ENCODE measurements at places on chromosomes 4 and X.

- DNase-seq = no peak
Measured at GRCh38 chrX:3699821-3700381, 13.5 kb downstream of the PRKX start.

DNA sequence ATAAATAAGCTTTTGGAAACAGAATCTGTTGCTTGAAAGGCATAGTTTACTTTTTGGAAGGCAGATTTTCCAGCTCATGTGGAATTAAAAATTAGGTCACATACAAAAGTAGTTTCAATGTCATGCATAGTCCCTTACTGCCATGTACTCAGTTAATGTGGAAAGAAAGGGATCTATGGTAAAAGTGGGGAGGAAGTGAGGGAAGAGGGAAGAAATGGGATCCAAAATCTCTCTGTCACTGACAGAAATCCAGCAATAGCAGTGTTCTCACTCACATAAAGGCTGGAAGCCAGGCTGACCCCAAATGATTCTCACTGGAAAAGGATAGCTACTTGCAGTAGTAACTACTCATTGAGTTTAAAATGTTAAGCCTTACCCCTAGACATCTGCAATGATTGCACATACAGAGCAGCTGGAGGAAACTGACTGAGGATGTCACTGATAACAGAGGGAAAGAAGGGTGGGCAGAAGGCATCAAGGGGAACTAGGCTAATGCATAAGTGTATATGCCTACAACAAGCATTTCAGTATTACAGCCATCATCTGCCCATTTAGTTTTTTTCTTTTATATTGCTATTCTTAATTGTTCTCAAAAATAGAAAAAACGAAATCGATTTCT is 445.6 kb downstream of the FAT4 start:
- no peak for DNase-seq

GRCh38 chr4:11765849-11766453 is 337.3 kb upstream of the HS3ST1 start:
- DNase-seq = peak; percentile 10

GRCh38 chr4:726838-727237 is 21.2 kb downstream of the PCGF3 start:
- no peak for DNase-seq

GRCh38 chr4:31175242-31175910 is 455.2 kb downstream of the PCDH7 start:
- no peak for DNase-seq

DNA sequence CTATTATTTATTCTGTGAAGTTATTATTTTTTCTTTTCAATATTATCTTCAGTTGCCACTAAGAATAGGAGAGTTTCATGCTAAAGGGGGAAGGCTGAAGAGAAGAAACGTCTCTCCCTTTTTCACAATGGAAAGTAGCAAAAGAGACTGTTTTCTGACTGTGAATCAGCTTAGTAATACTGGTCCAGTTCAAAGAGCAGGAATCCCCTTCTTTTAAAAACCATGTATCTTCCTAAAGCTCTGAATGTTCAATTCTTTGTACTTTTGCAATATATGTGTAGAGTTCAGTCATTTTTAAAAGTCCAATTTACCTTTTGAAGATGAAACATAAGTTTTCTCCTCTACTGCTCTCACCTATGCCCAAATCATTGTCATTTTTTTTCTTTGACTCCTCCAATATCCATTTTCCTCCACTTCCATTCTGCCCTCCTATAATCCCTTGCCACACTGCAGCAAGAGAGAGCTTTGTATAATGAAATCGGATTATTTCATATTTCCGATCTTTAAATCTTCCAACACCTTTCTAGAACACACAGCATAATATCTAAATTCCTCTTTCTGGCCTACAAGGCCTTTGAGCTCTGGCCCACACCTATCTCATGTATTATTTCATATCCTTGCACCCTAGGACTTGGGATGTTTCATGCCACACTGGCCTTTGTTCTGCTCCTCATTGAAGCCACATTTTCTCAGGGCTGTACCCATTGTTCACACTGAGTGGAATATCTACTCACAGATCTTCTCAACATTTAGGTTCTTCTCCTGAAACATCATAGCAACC is 195.3 kb downstream of the CAMK2D start:
- no peak for DNase-seq

GRCh38 chr4:80306260-80306659 is 29.3 kb upstream of the CFAP299 start:
- no peak for DNase-seq

DNA sequence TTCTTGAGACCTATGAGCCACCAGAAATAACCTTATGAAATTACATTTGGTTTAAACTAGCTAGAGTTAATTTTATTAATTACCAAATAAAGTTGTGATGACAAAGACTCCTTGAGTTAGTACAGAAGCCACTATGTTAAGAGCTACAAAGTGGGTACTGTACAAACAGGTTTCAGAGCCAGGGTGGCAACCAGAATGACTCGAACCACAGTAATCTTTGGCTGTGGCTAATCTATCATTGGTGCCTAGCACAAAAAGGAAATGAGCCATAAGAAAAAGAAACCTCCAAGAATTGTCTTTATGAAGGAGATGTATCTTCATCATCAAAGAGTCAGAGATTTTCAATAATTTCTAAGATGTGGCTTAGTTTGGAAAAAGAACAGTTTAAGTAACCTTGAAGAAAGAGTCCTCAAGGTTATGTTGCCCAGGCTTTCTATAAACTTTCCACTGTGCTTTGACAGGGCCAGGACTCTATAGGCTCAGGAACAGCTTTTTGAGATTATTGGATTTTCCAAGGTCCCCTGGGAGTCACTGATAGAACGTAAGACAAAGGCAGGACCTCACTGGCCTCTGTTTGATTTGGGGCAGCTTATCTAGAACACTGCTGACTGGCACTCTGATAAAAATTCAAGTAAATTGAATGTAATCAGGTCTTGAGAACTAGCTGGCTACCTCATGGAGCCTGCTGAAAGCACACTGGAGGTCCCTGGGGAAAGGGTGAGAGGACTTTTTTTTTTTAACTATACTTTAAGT is 777.7 kb downstream of the STIM2 start:
- DNase-seq = no peak

- DNase-seq = no peak
Measured at GRCh38 chr4:4605849-4606248, 64.0 kb upstream of the STX18 start.

- no peak for DNase-seq
Measured at GRCh38 chrX:2694914-2695267, 3.8 kb downstream of the CD99 start.

GRCh38 chr4:47551682-47552081 is 66.6 kb downstream of the ATP10D start:
- DNase-seq = no peak

- no peak for DNase-seq
Measured at GRCh38 chr4:8394061-8394519, 46.4 kb downstream of the ACOX3 start.

DNA sequence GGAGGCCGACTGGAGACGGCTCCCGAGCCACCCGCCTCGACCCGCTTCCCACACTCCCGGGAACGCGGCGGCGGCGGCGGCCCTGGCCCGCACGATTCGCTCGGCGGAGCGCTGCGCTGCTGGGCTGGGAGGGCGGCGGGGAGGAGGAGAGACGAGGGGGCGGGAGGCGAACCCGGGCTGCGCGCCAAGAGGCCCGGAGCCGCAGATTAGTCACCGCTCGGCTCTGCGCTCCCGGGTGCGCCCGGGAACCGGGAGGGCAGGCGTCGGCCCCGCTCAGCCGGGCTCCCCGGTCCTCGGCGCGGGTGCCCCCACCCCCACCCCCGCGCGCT is 11.2 kb upstream of the BCOR start:
- peak; percentile 66 for DNase-seq

- no peak for DNase-seq
Measured at GRCh38 chrX:46849933-46850332, 13.1 kb downstream of the RP2 start.

GRCh38 chr4:139843641-139844040 is 178.0 kb downstream of the MGST2 start:
- DNase-seq = no peak

- DNase-seq = no peak
Measured at GRCh38 chr4:55326629-55327028, 19.4 kb upstream of the SRD5A3 start.

DNA sequence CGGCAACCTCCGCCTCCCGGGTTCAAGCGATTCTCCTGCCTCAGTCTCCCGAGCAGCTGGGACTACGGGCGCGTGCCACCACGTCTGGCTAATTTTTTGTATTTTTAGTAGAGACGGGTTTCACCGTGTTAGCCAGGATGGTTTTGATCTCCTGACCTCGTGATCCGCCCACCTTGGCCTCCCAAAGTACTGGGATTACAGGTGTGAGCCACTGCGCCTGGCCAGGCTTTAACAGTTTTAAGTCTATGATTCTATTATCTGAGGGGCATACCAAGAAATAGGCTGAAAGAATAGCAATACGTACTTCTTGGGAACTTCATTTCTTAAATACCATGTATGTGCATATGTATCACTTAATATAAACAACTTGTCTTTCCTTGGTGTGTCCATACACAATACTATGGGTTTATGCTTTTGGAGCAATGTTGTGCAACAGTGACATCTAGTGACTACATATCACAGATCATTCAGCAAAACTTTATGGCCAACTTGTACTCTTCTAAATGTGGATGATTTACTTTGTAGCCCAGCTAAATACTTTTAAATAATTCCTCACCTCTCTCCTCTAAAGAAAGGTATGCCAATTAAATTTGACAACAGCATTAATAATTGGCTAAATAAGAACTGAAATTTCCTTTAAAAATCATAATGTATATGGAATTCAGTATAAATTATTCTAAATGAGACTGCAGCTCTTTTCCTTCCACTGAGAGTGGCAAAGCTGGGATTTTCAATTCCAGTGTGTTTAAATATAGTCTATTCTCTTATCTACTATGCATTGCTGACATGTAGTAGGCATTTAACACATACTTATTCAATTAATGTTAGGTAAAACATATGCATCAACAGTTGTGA is 10.4 kb downstream of the SLC9B1 start:
- peak; percentile 58 for DNase-seq

DNA sequence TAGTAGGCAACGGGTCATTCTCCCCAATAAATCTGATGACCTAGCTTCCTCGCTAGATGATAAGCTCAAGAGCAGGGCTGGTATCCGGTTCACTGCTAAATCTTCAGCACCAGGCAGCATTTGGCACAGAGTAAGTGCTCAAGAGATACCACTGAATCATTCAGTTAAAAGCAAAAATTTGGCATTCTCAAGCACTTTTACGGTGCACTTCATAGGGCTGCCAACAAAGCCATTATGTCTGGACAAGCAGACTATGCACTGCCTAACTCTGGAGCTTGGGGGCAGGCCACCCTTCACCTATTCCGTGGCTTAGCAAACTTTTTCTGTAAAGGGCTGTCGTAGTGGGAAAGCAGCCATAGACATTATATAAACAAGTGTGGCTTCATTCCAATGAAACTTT is 23.8 kb upstream of the CXorf38 start:
- no peak for DNase-seq

DNA sequence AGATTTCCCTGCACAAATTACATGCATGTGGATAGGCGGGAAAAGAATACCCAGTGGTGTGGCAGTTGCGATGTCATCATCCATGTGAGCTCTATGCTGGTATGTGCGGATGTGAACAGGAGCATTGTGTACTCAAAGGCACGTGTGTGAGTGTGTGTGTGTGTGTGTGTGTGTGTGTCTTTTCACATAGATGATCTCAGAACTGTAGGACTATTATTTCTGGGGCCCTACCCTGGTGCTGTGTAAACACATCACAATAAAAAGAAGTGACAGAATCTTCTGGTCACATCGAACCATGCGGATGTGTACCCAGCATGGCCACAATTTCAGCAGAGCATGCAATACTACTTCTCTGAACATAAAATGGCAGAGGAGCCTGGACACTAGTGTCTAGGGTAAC is 624.8 kb downstream of the MID1IP1 start:
- DNase-seq = no peak

DNA sequence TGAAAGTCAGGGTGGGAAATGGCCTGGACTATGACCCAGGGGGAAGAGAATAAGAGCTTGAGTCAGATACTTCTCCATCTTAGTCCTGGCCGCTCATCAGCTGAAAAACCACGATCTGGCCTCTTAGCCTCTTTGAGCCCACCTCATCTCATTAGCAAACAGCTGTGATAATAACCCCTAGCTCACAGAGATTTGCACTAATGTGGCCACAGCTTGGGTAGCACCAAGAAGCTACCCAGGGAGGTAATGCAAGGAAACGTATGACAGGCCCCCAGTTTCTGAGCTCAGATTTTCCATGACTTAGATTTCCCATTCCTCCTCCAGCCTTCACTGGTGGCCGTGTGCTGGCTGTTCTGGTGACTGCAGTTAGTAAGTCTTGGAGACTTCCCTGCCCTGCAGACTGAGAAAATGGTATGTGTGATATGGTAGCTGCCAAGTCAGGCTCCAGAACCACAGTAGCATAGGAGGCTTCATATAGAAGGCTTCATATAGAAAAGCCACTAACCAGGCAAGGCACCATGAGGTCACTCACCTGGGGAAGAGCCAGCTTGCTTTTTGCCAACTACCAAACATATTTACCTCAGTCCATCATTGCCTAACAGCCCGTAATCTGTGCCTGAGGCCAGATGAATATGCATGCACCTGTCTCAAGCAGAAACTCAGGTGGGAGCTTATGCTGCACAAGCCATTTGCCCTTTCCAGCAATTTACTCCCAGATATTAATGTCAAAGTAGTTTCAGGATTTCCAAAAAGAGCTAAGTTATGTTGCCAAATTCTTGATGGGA is 51.4 kb upstream of the GABRE start:
- DNase-seq = no peak

DNA sequence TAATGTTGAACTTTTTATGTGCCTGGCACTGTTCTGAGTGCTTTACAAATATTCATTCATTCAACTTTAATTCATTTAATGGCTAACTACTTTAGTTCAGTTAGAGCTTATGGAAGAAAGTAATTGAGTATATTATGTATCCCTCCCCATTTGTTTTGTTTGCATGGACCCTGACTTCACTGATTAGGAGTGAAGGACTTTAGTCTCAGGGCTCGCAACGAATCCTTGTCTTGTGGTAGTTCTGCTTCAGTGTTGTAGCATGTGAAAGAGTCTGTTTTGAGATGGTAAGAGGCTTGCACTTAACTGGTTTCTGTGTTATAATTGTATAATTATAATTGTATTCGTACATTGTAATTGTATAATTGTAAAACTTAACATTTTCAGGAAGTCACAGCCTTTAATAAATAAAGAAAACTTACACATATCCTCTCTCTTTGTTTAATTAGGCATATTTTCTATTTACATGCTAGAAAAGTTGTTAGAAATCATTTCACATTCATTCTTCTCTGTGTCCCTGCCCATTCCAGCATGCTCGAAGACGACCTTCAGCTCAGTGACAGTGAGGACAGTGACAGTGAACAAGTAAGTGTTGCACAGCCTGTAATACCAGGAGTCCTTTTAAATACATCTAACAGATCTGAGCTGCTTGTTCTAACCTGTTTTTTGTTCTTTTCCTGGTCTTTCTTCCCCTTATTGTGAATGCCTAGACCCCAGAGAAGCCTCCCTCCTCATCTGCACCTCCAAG is 115.1 kb downstream of the KLHL8 start:
- DNase-seq = no peak

- no peak for DNase-seq
Measured at GRCh38 chr4:120540625-120541024, 381.9 kb downstream of the PRDM5 start.

DNA sequence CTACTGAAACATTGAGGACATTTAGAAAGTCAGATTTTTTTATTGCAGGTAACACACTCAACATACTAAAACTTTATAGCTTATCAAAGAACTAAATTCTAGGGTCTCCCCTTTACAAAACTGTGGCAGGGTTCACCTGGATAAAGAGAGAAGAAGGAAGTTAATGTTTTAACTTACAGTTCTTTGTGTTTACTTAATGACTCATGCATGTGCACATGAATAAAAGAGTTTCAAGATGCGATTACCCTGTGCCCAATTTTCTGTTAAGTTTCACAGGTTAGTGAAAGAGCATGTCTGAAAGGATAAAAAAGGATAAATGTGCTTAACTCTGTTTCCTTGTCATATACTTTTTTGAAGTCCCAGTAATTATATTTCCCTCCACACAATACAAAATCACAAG is 16.8 kb downstream of the DCAF8L1 start:
- peak; percentile 12 for DNase-seq
